Subcutaneous preadipocyte (primary cell): ENCODE measurements at places on chromosomes 4 and X. TPM values are rescaled to one million over a fixed set of nuclear protein-coding genes. Genes with fewer than 3 reads are reported as not detected.

Gene UCP1
- not detected in 2 replicates for total RNA-seq

Gene BANK1
- total RNA-seq = under 0.01 and 0.20 TPM in 2 replicates

Gene PDCL2
- not detected in 2 replicates for total RNA-seq

Gene THAP6
- total RNA-seq = 12.3 and 14.0 TPM in 2 replicates

Gene SPANXN4
- total RNA-seq = not detected in 2 replicates

Gene RAB41
- not detected in 2 replicates for total RNA-seq

Gene SMR3B
- not detected in 2 replicates for total RNA-seq

Gene KCNIP4
- total RNA-seq = not detected in 2 replicates

Gene DMRTC1
- total RNA-seq = not detected in 2 replicates

Gene CPZ
- 2.0 and 4.0 TPM in 2 replicates for total RNA-seq

Gene IGSF1
- under 0.01 TPM in 1 of 2 replicates, not detected in the other for total RNA-seq

Gene CLGN
- total RNA-seq = 0.98 and 3.3 TPM in 2 replicates

Gene DKC1
- 48.5 and 60.4 TPM in 2 replicates for total RNA-seq

Gene HTN1
- not detected in 2 replicates for total RNA-seq

Gene PDGFC
- 22.4 and 70.4 TPM in 2 replicates for total RNA-seq

Gene DCUN1D4
- 30.5 and 40.8 TPM in 2 replicates for total RNA-seq

Gene NWD2
- not detected in 2 replicates for total RNA-seq
